Stimulated activated CD4-positive, alpha-beta T cell treated with anti-CD3 and anti-CD28 coated beads, TNF-alpha, amount 100 ng/mL, for 1 hour (primary cell): ENCODE measurements at places on chromosomes 2 and 18.
A peak's percentile ranks its signal among the peaks of the same experiment; 100 is the strongest.

- DNase-seq, result no peak
Observed at GRCh38 chr2:50620783-50621182, 411.1 kb downstream of the NRXN1 start.

DNA sequence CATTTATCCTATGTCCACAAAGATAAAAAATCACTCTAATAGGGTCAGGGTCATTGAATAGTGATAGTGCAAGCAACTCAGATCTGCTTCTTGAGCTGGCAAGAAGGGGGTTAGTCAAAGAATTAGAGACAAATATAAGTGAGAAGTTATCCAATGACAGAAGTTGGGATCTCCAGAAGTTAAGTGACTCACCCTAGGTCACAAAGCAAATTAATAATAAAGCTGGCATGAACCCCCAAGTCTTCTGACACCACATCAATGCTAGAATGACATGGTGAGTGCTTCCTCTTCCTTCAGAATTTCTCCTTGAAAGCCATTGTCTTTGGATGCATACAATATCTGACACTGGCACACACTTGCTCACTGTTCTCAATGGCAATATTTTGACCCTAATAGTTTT is 343.5 kb downstream of the RIT2 start:
- DNase-seq, result no peak

GRCh38 chr2:197628043-197628500 is 47.3 kb downstream of the RFTN2 start:
- DNase-seq, result no peak

DNA sequence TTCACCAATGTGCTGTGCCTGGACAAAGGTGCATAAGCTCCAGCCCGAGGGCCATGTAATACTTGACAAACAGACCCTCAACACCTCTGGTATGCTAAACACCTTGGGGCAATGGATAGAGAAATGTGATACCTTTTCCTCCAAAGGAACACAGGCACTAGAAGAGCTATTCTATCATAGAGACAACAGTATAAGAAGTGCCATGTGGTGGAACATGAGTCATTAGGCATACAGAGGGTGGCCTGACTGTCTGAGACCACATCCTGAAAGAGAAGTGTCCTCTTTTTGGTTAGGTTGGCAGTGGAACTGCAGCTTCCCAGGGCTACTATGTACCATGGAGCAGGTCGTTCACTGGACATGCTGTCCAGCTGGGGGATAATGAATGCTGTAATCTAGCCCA is 153.9 kb downstream of the INSIG2 start:
- no peak for DNase-seq

GRCh38 chr2:56151841-56152240 is 31.9 kb upstream of the CCDC85A start:
- DNase-seq, result no peak

DNA sequence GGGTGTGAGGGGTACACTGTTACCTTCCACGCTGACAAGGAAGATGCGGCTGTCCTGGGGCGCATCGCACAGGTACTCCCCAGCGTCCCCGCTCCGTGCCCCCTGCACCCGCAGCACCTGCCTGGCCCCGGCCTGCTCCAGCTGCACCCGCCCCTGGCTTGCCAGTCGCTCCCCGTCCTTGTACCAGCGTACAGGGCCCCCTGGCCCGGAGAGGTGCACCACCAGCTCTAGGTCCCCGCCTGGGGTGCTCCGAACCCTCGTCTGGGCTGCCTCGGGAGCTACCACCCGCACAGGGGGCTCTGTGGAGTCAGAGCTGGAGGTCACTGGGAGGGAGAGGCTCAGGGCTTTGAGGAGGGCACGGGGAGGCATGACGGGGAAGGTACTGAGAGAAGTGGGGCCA is 13.5 kb downstream of the TMEM198 start:
- no peak for DNase-seq

GRCh38 chr18:31154181-31154580 is 8.5 kb downstream of the DSC1 start:
- no peak for DNase-seq

DNA sequence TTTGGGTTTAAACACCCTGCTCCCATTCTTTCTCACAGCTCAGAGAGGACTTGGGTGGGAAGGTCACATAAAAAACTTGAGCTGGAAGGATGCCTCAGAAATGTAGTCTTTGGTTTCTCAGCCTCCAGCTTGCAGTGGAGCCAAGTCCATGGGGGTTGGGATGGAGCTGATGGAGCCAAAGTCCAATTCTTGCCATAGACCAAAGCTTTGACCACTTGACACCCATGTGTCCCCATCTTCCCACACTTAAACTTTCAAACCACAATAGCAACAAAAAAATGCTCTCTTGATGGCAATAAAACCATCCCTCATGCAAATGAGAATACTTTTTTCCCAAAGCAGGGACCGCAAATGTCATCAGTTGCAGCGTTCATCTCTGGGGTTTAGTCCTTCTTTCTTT is 14.7 kb upstream of the DAW1 start:
- no peak for DNase-seq

DNA sequence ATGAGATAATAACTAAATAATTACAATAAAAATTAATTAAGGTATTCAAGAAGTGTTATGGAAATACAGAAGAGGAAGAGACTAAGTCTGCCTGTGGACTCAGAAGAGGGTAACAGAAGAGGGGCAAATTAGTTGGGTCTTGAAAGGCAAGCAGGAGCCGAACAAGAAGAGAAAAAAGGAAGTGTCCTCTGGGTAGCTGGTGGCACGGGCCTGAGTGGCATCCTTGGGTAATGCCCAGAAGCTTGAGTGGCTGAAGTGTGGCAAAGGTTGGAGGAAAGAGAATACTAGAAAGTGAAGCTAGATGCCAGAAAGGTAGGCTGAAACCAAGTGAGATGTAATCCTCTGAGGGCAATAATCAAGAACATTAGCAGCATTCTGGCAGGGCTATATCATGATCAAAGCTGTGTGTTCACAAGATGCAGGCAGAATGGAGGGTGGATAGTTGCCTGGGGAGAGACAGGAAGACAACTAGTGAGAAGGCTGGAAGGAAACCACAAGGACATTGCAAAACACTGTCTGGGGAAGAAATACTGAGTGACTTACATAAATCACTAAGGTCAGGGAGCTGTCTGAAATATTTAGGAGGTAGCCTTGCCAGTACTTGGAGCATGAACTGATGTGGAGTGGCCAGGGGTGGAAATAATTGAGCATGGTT is 16.2 kb downstream of the DOCK10 start:
- no peak for DNase-seq

DNA sequence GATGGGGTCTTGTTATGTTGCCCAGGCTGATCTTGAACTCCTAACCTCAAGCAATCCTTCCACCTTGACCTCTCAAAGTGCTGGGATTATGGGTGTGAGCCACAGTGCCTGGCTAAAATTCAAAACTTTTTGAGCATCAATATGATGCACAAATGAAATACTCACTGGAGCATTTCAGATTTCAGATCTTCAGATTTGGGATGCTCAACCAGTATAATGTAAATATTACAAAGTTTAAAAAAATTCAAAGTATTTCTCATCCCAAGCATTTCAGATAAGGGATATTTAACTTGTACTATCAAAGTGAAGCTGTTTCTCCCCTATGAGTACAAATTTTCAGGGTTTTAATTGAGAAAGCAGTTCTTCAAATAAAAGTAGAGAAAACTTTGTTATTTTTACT is 164.1 kb upstream of the CCDC68 start:
- DNase-seq, result no peak

- DNase-seq, result no peak
Observed at GRCh38 chr2:239193401-239193811, 207.4 kb downstream of the HDAC4 start.

GRCh38 chr2:240928476-240929363 is 22.6 kb downstream of the CROCC2 start:
- DNase-seq, result no peak

DNA sequence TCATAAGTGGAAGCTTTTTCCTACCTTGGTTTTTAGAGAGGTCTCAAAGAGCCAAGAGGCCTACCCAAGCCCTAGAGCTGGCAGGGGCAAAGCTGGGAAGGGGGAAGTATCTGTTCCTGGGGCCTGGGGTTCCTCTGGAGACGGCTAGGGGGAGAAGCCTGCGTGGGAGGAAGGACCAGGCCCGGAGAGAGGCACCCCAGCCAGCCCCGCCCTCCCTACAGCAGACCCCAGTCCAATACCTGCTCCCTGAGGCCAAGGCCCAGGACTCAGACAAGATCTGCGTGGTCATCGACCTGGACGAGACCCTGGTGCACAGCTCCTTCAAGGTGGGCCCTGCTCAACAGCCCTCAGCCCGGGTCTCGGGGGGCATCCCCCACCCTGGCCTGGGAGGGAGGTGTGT is 2.2 kb downstream of the CTDSP1 start:
- DNase-seq, result no peak

- DNase-seq, result peak; percentile 49
Observed at GRCh38 chr2:73268830-73269685, 15.2 kb downstream of the FBXO41 start.

DNA sequence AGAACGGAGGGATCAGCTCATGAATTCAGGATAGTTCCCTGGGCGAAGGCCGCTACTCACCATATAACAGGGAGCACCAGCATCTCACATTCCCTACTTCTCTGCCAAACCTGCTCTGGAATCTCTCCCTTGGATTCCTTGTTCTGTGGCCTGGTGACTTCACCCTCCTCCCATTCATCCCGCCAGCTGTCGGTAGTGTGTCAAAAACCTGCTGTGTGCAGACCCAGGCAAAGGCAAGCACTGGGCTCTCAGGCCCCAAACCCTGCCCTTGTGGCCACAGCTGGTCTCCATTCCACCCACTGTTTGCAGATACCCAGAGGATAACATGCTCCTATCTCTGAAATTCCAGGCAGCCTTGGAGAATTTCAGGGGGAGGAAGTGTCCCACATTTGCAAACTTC is 151.6 kb downstream of the CAPN13 start:
- no peak for DNase-seq

DNA sequence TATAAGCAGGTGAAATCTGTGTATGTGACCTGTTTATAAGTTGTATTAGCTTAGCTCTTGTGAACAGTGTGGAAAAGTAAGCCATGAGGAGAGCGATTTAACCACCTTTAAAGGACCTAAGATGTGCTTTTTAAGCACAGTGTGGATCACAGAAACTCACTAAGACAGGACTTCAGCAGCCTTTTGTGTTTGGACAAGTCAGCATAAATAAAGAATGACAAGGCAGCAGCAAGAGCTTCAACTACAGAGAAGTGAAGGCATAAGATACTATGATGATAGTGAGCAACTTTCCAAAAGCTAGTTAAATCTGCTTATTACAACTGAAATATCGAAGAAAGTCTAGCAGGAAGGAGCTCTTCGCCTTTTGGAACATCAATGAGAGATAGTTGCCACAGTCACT is 8.9 kb downstream of the HNRNPA3 start:
- no peak for DNase-seq

GRCh38 chr18:52363861-52364260 is 23.9 kb downstream of the DCC start:
- no peak for DNase-seq

DNA sequence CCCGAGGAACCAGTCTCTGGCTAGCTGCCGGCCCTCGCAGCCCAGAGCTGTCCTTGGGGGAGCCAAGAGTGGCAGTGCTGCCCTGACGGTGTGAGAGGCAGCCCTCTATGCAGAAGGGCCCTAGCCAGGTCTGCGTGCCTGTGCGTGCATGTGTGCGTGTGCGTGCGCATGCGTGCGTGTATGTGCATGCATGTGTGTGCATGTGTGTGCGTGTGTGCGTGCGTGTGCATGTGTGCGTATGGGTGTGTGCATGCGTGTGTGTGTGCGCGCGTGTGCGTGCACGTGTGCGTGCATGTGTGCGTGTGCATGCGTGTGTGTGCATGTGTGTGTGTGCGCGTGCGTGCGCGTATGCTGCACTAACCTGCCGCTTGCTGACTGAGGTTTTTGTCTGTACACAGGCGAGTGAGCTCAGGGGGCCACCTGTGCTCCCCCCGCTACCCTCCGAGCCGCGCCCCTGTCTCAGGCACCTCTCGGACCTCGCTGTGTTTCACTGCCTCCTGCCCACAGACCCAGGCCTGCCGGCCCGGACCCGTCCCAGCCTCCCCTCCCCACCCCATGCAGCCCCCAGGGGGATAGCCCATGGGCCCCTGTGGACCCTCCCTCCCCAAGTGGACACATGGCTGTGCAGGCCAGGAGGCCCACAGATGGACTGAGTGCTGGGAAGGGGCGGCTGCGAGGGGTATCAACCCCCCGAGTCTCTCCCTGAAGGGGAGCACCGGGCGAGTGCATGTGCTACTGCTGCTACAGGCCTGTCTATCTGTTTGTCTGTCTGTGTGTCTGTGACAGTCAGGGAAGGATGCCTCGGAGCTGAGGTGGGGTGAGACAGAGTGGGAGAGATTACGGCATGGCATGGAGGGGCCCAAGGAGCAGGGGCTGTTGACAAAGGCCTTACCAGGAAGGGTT is 31.3 kb downstream of the SPEG start:
- no peak for DNase-seq

- no peak for DNase-seq
Observed at GRCh38 chr18:35635170-35635569, 53.6 kb downstream of the GALNT1 start.

DNA sequence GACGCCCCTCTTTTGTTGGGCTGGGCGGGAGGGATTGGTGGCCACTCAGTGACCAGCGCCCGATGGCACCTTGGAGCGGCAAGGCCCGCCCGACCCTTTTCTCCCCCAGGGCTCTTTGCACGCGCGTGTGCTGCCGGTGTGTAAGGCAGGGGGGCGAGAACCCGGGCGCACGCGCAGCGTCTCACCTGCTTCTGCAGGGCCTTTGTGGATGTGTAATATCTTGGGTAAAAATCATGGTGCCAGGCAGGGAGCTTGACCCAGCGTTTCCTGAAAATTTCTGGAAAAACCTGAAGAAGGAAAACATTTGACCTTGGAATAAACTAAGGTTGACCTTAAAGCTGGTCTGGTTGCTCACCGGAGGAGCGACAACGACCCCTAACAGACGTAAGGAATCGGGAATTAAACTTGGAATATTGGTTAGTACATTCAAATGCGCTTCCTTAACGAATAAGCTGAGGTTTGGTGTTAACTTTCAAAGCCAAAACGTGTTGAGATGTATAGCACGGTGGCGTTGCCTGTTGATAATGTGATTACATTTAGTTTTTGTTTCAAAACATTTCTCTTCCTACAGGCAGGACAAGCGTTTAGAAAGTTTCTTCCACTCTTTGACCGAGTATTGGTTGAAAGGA is 438 bp downstream of the HSPE1 start:
- no peak for DNase-seq

DNA sequence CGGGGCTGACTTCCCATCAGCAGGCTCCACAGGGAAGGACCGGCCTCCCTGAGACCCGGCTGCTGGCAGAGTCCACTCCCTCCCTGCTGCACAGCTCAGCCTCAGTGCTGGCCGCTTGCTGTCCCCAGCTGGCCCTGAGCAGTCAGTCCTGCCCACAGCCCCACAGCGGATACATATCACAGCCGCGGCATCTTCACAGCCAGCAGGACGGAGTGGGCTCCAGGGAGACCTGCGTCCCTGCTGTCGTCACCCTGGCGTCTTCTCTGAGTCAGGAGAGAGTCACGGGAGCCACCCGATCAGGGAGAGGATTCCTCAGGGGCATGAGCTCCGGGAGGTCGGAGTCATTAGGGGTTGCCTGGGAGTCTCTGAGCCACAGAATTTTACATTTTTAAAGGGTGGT is 13.1 kb upstream of the SNTG2 start:
- DNase-seq, result no peak
